ENCODE measurements at places on chromosomes 16 and 17.

GRCh38 chr17:49504369-49504768 lies 9.3 kb downstream of the NGFR start:
- DNase-seq: no peak

DNA sequence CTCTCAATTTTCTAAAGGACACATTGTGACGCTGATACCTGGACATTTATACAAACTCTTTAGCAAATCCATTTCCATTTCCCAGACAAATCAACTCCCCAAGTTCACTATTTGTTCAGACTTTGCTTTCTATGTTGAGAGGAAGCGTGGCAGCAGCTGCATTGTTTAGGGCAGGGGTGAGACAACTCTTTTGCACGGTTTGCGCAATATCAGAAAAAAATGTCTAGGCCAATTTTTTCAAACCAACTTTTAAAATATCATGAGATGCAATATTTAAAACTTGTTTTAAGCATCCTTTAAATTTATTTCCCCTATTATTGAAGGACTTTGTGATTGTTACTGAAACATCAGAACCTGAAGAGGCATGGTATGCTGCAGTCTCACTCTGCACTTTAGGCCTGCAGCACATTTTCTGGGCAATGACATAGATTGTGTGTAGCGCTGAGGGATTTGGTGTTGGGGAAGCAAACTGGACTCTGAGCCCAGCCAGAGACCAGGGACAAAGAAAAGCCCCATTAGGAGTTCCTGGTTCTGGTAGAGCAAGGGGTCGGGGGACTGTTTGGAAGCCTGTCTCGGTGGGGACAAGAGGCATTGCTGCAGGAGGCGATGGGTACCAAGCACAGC lies 6.4 kb upstream of the CCDC182 start:
- DNase-seq: no peak

DNA sequence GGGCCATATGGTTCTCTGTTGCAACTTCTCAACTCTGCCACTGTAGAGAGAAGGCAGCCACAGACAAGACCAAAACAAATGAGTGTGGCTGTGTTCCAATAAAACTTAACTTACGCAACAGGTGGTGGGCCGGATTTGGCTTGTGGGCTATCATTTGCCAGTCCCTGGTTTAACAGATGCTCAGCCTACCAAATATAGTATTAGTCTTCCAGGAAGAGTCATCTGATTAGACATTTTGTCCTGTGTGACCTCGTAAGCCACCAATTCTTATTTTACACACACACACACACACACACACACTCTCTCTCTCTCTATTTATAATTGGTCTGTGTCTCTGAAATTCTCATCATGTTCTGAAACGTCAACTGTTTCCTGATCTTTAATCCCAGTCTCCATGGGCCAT lies 245.9 kb downstream of the XYLT1 start:
- DNase-seq: peak; percentile 9

DNA sequence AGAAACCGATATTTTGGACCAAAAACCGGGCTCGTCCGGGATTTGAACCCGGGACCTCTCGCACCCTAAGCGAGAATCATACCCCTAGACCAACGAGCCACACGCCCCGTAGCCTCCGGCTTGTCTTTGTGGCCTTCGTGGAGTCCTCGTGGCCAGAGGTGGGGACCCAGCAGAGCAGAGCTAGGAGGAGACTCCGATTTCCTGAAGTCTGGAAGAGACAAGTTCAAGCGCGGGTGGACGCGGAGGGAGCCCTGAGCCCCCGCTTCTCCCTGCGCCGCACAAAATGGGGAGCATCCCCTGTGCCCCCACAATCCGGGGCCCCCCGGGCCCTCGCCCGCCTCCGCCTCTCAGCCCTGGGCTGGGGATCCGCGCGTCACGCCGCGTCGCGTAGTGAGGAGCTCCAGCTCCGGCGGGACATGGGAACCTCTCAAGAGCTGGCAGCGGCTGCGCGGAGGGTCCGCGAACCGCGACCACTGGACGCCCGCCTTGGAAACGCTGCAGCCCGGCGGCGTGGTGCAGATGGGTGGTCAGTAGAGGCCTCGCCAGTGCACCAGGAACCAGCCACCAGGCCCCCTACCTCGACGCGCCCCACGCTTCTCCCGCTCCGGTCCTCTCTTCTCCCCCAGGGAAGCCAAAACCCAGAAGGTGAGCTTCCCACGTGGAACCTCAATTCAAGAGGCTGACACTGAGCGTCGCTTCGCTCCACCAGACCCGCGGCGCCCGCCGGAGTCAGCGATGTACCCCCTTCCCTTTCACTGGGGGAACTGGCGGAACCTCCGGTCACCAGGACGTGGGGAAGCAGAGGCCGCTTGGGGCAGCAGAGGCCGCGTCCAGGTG lies 5.2 kb upstream of the OR1F1 start:
- DNase-seq: no peak

- no peak for DNase-seq
Measured at GRCh38 chr17:6853764-6854442, 22.4 kb upstream of the TEKT1 start.

DNA sequence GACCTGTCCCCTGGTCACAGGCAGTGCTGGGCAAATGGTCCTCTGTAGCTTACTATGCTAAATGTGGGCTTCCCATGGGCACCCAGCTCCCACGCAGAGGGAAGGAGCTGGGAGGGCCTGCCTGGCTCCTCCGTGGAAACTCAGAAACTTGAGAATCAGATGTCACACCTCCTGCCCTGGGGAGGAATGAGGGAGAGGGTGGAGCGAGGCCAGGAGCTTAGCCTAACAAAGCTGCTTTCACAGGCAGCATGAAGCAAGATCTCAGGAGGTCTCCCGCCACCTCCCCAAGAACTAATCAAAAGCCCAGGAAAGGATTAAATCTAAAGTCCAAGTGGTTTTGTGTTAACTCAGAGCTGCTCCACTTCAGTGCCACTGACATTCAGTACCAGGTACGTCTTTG lies 33.6 kb upstream of the XYLT2 start:
- DNase-seq: no peak

GRCh38 chr17:59440757-59441463 lies 109.5 kb downstream of the YPEL2 start:
- peak; percentile 96 for DNase-seq

- DNase-seq: no peak
Measured at GRCh38 chr16:15491411-15491810, 57.0 kb downstream of the BMERB1 start.

- DNase-seq: no peak
Measured at GRCh38 chr16:12999368-12999767, 98.0 kb downstream of the SHISA9 start.

GRCh38 chr16:6204945-6205344 lies 1107.3 kb upstream of the EEF2KMT start:
- DNase-seq: no peak

DNA sequence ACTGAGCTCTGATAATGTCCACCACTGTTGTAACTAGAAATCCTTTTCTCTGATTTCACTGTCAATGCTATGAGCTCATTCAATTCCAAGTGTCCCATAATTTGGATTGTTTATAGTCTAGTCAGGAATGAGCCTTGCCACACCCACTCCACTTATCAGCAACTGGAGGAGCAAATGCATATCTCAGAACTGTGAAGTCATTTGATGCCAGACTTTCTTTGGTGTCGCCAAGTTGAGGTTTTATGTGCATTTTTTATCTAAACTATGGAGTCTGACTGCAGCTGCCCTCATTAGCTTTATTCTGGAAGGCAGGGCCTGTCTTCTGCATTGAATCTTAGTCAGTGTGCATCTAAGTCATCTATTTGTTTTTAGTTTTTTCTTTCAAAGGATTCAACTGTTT lies 361.3 kb downstream of the PMP22 start:
- no peak for DNase-seq

- DNase-seq: no peak
Measured at GRCh38 chr17:75525806-75526554, 483 bp downstream of the LLGL2 start.

- DNase-seq: peak; percentile 74
Measured at GRCh38 chr16:70577256-70577698, 53.7 kb downstream of the SF3B3 start.

GRCh38 chr17:78045316-78045715 lies 83.2 kb downstream of the TMC6 start:
- DNase-seq: no peak

- no peak for DNase-seq
Measured at GRCh38 chr17:5024604-5025003, 10.6 kb downstream of the SLC52A1 start.

- DNase-seq: no peak
Measured at GRCh38 chr17:48644910-48645557, 18.9 kb upstream of the HOXB9 start.

DNA sequence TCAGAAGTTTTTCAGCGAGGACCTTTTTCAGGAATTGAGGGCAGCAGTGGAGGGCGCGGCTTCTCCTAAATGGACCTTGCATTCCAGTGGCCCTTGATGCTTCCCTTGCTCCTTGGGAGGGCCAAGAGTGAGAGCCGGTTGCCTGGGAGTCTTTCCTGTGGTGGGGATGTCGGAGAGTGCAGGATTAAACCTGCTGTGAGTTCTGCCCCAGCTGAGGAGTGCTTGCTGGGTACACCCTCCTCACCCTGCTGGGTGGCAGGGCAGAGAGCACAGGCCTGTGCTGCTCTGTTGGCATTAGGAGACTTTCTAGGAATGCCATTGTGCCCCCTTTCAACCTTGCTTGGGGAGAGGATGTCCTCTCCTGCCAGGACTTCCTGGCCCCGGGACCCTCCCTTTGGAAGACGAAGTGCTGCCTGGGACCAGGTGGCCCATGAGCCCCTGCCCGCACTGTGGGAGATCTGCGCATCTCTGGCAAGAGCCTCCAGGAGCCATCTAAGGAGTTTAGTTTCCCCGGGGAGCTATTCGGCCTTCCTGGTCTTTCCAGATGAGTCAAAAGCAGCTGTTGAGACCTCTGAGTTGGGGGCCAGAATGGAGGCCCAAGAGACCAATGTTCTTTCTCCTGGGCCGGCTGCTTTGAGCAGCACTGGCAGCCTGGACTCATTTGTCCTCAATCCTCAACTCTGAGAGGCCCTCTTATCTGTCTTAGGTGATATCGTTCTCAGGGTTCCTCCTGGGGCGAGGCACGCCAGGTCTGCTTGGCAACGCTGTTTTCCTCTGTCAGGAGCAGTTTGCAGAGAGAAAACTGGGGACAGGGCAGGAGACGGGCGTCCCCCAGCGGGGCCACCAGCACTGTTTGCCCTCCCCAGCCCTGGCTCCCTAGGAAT lies 5.6 kb downstream of the LLGL2 start:
- no peak for DNase-seq

GRCh38 chr17:13337864-13338371 lies 263.8 kb downstream of the HS3ST3A1 start:
- no peak for DNase-seq

GRCh38 chr16:72554935-72555334 lies 383.0 kb upstream of the PMFBP1 start:
- no peak for DNase-seq

DNA sequence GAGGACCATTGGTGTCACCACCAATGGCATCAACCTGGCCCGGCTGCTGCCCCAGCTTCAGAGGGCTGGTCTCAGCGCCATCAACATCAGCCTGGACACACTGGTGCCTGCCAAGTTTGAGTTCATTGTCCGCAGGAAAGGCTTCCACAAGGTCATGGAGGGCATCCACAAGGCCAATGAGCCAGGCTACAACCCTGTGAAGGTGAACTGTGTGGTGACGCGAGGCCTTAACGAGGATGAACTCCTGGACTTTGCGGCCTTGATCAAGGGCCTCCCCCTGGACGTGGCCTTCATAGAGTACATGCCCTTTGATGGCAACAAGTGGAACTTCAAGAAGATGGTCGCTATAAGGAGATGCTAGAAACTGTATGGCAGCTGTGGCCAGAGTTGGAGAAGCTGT lies 111.9 kb upstream of the SIAH1 start:
- DNase-seq: no peak

DNA sequence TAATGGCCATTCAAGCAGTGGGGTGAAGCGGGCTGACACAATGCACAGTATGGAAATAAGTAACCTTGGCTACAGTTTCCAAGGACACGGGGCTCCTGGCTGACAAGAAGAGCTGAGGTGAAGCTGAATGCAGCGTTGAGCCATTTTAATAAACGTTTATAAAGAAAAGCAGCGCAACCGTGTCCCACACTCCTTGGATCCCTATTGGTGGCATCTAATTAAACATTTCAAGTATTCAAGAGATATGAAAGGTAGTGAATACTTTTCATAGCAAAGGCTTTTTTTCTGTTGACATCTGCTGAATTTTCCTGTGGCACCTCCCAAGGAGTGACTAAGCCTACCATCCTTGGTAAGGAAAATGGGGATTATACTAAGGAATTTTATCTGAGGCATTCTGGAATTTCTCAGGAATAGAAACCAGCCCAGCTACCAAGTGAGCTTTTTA lies 26.5 kb downstream of the DUSP14 start:
- no peak for DNase-seq

GRCh38 chr16:878072-878784 lies 77.7 kb upstream of the GNG13 start:
- no peak for DNase-seq

- DNase-seq: peak; percentile 87
Measured at GRCh38 chr16:70691223-70692129, 5.6 kb upstream of the MTSS2 start.

DNA sequence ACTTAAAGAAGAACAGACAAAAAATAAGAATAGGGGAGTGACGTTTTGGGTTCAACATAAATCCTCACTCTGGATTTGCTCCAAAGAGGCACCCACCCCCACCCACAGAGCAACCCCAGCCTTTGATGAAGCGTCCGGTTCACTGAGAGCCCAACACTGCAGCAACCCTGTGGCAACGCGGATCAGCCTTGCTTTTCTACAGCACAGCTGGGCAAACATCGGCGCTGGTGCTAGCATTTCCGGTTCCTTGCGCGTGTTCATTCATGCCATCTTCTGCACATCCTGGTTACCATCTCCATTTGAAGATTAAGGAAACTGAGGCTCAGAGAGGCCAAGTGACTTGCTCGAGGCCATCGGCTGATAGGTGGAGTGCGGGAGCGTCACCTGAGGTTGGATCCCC lies 8.7 kb upstream of the GINS2 start:
- no peak for DNase-seq

- DNase-seq: no peak
Measured at GRCh38 chr16:27404163-27404823, 2.3 kb downstream of the IL21R start.

DNA sequence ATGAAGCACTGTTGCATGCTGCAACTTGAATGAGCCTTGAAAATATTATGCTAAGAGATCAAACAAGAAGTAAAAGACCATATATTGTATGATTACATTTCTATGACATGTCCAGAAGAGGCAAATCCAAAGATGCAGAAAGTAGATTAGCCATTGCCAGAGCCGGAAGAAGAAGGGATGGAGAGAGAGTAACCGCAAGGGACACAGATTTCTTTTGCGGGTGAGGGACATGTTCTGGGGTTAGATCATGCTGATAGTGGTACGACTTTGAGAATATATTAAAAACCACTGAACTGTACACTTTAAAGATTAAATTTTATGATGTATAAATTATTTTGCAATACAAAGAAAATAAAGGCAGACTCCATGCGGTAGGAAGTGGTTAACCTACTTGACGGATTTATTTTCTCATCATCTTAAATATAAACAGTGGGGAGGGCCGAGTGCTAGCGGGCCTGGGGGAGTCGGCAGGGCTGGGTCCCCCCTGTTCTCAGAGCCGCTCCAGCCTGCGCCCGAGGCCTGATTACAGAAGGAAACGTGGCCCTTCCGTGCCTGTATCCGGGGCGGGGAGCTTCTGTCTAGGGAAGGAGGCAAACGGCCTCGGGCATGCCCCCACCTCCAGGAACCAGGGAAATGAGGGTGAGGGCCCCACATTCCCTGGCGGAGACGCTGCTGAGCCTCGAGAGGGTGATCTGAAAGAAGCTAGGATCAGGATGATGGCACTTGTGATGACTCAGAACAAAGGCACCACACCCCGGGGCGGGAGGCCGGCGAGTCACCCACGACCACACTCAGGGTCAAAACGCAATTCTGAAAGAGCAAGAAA lies 48.0 kb downstream of the SHCBP1 start:
- DNase-seq: no peak

- no peak for DNase-seq
Measured at GRCh38 chr17:65559461-65559803, 2.0 kb downstream of the AXIN2 start.

- no peak for DNase-seq
Measured at GRCh38 chr17:57487573-57487972, 231.2 kb downstream of the MSI2 start.
